Tongue (tissue), 3 donors: ENCODE measurements at places on chromosomes 16 and 17.

- peak; percentile 15 for DNase-seq
Measured at GRCh38 chr16:52546291-52547003, 496 bp downstream of the TOX3 start.

- DNase-seq: peak; percentile 74
Measured at GRCh38 chr17:60392845-60393702, 1.1 kb upstream of the USP32 start.

DNA sequence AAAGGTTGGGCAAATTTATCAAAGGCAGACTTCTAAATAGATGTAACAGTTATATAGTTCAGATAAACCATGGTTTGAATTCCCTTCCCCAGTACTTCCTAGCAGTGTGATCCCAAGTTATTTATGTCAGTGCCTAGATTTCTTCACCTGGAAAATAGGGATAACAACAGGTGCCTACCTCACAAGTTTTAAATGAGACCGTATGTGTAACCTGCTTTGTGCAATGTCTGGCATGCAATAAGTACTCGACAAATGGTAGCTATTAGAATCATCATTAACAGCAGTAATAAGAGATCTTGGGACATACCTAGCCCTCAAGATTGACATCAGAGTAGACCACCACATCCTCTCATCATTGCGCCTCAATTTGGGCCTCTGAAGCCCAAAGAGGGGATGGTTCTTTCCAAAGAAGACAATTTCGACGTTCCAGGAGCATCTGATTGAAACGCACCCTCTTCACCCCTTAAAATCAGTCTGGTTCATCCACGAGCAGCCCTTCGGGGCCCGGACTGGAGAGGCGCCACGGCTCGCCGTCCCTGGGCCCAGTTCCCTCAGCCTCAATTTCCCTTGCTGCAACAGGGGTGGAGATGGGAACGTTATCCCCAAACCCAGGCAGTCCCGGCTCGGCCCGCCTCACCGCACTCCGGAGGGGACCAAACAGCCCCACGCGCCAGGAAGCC is 541 bp downstream of the ACACA start:
- no peak for DNase-seq

- no peak for DNase-seq
Measured at GRCh38 chr17:37642681-37643080, 565 bp downstream of the DDX52 start.

DNA sequence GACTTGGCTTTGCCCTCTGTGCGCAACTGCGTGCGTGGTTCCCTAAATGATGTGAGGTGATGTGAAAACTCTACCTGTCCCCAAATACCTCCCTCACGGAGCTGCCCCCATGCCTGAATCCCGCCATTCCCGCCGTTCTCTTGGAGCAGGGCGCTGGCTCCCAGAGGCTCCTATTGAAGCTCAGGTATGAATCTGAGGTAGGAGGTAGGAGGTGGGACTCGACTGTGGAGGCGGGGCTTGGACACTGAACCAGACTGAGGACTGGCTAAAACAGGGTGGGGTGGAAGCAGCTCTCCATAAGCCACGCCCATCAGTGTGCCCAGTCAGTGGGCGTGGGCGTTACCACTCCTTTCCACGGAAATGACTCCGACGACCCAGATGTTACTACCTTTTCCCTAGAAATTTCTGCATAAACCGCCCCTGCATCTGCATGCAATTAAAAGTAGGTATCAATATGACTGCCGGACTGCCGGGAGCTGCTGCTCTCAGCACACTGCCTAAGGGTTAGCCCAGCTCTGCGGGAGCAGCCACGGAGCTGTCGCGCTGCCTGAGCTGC is 41.0 kb downstream of the FOXL1 start:
- DNase-seq: no peak

DNA sequence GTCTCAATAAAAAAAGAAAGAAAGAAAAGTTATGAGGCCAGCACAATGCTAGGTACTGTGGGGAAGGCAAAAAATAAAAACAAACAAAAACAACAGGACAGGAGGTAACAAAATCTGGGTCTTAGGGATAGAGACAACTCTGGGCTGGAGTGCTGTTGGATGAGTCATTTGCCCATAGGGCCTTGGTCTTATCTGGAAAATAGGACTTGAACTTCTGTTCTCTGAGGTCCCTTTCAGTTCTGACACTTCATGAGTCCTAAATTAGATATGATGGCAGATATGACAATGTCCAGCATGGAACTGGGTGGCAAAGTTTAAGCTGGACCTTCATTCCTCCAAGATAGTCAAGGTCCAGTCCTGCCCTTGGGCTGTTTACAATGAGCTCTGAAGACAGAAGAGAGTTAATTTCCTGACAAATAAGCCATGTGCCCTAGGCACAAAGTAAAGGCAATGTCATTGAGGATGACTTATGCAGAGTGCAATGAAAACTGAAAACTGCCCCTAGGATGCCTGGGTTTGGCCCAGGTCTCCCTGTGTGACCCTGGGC is 8.9 kb upstream of the HDAC5 start:
- DNase-seq: no peak

DNA sequence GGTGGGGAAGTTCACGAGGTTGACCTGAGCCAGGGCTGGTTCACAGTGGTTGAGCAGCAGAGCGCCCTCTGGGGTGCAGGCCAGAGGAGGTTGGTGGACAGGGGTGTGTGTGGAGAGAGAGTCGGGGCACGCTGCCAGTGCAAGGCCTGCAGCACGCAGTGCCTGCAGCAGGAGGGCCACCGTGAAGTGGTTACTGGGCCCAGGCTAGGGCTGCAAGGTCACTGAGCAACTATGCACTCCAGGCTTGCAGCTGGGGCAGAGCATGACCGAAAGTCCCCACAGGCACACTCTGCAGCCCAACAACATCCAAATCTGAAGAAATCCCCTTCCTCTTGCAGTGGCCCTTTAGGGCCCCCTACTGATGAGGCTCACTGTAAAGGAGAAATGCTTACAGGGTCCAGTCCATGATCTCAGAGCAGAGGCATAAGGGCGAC is 89.1 kb upstream of the NOL11 start:
- no peak for DNase-seq

GRCh38 chr16:82011199-82011641 is at the start of gene SDR42E1:
Gene SDR42E1, minus strand, starts transcription at chr16:82011470. Its CDS starts 10,612 bp downstream, at chr16:82000858.
- DNase-seq: peak; percentile 61

DNA sequence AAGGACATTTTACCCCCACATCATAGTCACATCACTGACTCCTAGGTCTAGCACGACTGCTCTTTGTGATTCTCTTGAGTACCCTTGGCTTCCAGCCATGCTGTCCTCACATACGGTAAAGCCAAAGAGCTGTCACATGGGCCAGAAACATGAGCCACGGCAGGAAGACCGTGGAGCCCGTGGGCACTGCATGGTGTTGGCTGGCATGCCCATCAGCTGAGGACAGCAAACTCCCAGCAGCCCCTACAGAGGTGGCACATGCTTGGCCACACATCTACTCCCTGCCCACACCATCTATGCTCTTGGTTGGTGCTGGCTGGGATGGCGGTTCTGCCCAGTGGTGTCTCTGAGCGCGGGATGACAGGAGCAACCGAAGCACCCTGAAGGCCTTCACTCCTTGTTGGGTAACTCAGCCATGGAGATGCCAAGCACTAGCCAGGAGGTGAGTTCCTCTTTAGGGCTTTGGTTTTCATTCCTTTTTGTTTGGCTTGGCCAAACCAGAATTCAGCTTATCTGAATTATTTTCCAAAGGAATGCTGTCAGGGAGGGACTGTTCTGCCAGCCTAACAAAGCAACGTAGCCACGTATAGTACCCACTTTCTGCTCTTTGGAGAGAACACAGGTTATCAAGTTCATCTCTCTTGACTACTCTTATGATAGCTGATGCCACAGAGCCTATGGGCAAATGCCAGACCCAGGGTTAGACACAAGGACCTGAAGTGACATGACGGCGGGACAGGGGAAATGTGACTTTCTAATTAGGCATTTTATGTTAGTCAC is 10.0 kb downstream of the TNFAIP1 start:
- no peak for DNase-seq

DNA sequence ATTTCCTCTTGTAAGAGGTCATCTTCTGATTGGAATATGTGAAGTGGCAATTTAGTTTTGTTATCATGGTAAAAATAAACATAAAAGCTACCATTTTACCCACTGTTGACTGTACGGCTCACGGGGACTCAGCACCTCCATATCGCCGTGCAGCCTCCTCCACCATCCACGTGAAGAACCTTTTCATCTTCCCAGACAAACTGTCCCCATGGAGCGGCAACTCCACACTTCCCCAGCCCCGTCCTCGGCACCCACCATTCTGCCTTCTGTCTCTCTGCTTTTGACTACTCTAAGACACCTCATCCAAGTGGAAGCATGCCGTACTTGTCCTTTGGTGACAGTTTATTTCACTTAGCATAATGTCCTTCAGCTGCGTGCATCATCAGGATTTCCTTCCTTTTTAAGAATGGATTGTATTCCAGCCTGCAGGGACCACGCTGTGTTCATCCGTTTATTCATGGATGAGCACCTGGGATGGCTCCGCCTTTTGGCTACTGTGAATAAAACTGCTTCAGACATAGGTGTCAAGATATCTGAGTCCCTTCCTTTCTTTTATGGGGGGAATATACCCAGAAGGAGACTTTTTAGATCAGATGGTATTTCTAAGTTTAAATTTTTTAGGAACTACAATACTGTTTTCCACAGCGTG is 14.3 kb downstream of the FBXO31 start:
- no peak for DNase-seq

DNA sequence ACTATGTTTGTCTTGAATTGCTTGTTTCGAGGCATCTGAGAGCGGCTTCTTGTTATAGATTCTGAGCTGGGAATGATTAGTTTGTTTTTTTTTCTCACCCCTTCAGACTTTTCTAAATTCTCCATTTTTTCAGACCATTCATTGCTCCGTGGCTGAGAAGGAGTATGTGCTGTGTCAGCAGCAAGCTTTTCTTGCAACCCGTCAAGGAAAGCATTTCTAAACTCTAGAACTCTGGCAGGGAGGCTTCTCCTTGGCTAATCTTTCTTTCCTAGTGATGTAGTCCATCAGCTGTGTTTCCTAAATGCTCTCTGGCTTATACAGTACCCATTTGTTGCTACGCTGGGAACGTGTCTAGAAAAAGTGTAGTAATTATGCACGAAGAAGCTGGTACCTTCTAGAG is 133.5 kb downstream of the FTO start:
- no peak for DNase-seq

GRCh38 chr16:19131825-19132218 is 18.1 kb downstream of the ITPRIPL2 start:
- DNase-seq: no peak

DNA sequence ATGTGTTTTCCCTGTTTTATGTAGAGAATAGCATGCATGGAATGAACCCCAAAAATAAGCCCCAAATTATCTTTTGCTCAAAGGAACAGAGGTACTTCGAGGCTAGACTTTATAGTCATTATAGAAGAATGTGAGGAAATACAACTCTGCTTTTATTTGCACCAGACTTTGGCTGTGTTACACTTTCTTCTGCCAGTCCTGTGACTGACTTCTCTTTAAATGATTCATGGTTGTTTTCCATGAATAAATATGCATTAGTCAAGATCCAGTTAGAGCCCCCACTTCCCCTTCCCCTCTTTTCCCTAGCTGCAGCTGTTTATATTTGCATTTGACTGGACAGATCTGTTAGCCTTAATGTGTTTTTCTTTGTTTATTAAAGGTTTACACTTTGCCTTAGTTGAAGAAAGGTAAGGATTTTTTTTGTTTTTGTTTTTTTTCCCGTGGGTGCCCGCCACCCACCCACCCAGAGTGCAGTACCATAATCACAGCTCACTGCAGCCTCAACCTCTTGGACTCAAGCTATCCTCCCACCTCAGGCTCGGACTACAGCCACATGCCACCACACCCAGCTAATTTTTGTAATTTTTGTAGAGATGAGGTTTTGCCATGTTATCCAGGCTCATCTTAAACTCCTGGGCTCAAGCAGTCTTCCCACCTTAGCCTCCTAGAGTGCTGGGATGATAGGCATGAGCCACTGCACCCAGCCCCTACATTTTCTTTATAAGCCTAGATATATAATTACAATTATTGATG is 152.6 kb downstream of the CYB561 start:
- DNase-seq: peak; percentile 36

GRCh38 chr16:84514874-84515835 is 10.7 kb upstream of the MEAK7 start:
- DNase-seq: no peak

DNA sequence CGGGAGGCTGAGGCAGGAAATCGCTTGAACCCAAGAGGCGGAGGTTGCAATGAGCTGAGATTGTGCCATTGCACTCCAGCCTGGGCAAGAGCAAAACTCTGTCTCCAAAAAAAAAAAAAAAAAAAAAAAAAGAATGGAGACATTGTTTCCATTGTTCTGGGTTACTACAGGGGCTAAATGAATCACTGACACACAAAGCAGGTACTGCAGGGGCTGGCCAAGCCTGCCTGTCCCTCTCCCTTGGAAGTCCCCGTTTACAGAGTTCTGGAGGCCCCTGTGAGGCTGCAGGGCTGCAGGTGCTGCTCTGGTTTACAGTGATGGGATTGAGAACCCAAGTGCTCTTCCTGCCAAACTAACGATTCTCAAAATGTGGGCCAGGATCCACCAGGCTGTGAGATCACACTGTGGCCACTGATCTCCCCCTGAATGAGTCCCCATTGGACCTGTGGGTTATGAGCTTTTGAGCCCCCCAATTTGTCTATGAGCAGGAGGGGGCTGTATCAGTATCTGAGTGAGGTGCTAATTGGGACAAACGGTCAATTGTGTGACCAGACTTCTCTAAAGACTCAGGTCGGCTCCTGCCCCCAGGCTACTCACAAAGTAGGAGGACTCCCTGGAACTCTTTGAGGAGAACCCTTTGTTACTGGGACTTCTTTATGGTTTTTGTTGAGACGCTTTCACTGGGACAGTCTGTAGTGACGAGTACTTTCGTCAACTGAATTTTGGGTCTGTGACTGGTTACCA is 39.0 kb downstream of the DNAH17 start:
- DNase-seq: no peak

DNA sequence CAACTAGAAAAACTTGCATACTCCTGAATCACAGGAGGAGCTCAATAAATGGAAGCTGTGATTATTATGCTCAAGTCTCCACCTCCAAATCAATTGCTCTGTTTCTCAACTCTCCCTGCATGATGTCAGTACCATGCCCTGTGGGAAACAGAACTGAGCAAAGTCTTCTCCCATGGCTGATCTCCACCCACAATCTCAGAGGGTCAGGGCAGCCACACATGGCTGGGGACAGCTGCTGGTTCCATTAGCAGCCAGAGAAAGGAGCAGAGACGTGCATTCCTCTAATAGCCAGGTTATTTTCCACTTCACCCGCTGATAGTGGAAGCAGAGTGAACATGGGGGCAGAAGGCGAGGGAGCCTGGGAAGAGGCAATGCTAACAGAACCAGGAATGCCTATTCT is 85.5 kb upstream of the TMEM132E start:
- no peak for DNase-seq

- DNase-seq: peak; percentile 79
Measured at GRCh38 chr17:17075125-17075781, 33.0 kb downstream of the MPRIP start.
